ENCODE measurements at places on chromosomes 2 and 18. TPM values are rescaled to one million over a fixed set of nuclear protein-coding genes. Genes with fewer than 3 reads are reported as not detected.

DNA sequence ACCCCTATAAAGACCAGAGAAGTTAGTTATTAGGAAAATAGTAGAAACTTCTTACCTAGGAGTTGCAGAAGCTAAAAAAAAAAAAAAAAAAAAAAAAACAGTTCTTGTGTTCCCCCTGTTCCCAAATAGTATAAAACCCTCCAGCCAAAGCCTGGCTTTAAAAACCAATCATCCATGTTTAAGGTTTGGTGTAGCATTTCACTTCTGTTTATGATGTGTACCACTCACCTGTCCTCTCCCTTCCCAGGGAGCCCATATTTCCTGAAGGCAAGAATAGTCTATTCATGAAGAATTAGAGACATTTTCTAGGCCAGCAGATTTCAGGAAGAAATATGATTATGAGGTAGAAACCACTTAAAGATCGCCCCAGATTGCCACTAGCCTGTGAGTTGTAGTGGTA lies 273.6 kb downstream of the SETBP1 start:
- H3K27me3 ChIP-seq = no peaks in the 10 kb centered on the region
- H3K4me3 ChIP-seq = no peak overlapping the region
- H3K4me1 ChIP-seq = no peaks in the 10 kb centered on the region
- no peak for DNase-seq

DNA sequence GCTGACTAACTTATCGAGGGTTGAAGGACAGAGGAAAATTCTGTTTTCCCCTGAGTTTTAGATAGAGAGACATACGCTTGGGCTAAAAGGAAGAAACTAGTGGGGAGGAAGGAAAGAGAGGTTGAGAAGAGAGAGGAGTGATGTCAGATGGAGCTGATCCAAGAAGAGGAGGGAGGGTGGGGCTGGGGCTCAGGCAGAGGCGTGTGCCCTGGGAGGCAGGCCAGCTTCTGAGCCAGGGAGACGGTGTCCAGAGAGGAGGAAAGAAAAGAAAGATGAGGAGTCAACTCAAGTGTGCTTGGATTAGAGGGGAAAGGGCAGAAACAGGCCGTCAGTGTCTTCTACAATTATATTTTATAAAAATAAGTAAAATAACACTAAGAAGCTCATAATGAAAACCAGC lies 56.2 kb downstream of the EMILIN2 start:
- no peak overlapping the region for H3K27ac ChIP-seq
- H3K36me3 ChIP-seq = peaks cover under 1% of the 10 kb centered on the region
- no peak overlapping the region for H3K4me3 ChIP-seq
- H3K4me1 ChIP-seq = peaks cover 22% of the 10 kb centered on the region

- DNase-seq = no peak
- H3K27ac ChIP-seq = no peak overlapping the region
- no peak overlapping the region for H3K4me3 ChIP-seq
- H3K27me3 ChIP-seq = no peaks in the 10 kb centered on the region
These were observed 143.9 kb upstream of the CREB1 start for GRCh38 chr2:207385903-207386302.

GRCh38 chr2:170493426-170494097 lies 221.6 kb upstream of the SP5 start:
- H3K27me3 ChIP-seq = peaks cover 44% of the 10 kb centered on the region
- H3K4me3 ChIP-seq = no peak overlapping the region
- no peak for DNase-seq

DNA sequence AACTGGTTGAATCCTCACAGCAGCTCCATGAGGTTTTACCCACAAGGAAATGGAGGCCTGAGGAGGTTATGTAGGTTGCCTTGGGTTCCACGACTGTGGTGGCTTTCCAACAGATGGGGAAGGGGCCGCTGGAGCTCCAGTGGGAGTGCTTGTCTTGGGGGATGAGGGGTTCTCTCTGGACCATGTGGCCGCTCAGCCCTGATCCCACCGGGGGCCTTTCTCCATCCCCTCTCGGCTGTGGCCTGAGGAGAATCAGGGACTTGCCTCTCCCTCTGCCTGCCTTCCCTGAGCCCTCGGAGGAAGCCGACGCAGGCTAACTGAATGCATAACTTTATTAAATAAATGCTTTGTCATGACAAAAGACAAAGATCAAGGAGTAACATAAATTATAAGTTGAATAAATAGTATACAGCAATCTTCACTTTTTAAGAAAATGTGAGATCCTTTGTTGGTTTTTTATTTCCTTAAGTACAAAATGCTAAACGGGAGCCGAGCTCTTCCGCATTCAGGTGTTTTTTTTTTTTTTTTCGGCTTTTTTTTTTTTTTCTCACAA lies 23.5 kb downstream of the IGFBP5 start:
- H3K27me3 ChIP-seq = peaks cover 5% of the 10 kb centered on the region
- DNase-seq = no peak
- no peak overlapping the region for H3K4me3 ChIP-seq
- no peaks in the 10 kb centered on the region for H3K4me1 ChIP-seq

- H3K4me1 ChIP-seq = no peaks in the 10 kb centered on the region
- no peak for DNase-seq
- H3K4me3 ChIP-seq = no peak overlapping the region
- H3K27ac ChIP-seq = no peak overlapping the region
- H3K27me3 ChIP-seq = peaks cover 24% of the 10 kb centered on the region
These were observed 85.7 kb downstream of the EN1 start for GRCh38 chr2:118761771-118762170.

- no peak overlapping the region for H3K4me3 ChIP-seq
- DNase-seq = no peak
- peaks cover 28% of the 10 kb centered on the region for H3K27me3 ChIP-seq
- H3K4me1 ChIP-seq = peaks cover 2% of the 10 kb centered on the region
These were observed 78.8 kb downstream of the HNRNPLL start for GRCh38 chr2:38523728-38524437.

DNA sequence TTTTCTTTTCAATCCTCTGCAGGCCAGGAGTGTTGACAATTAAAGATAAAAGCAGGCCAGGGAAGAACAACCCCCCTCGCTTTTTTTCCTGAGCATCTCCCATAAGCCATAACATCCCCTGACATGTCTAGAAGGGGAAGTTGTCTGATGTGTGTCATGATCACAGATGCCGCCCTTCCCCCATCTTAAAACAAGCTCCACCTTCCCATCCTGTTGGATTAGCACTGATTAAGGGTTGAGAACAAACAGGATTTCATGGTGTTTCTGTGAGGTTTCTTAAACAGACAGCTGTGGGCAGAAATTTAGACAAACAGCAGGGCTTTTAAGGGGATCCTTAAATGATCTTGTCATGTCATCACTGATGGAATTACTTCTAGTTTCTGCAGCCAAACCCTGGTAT lies 59.4 kb upstream of the UPP2 start:
- DNase-seq = no peak
- no peaks in the 10 kb centered on the region for H3K4me1 ChIP-seq
- no peak overlapping the region for H3K27ac ChIP-seq
- H3K27me3 ChIP-seq = peaks cover 4% of the 10 kb centered on the region

GRCh38 chr18:57443702-57444101 lies 8.5 kb downstream of the ONECUT2 start:
- H3K4me3 ChIP-seq = no peak overlapping the region
- H3K27ac ChIP-seq = no peak overlapping the region
- H3K36me3 ChIP-seq = peaks cover 6% of the 10 kb centered on the region
- peaks cover 56% of the 10 kb centered on the region for H3K27me3 ChIP-seq

DNA sequence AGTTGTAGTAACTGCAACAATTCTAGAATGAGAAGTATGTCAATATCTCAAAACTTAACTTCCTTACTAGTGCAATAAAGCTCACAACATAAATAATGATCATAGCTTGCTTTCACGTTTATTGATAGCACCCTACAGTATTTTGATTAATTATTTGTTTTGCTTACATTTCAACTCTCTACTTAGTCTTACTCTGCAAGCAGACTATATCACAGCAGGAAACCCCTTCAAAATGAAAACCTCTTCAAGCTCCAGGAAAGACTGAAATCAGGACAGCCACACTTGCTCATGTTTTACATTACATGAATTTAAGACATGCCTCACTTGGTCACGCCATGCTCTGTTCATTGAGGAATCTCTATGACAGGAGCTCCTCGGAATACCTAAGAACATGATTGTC lies 3.3 kb downstream of the OLA1 start:
- peaks cover 28% of the 10 kb centered on the region for H3K4me1 ChIP-seq
- H3K4me3 ChIP-seq = no peak overlapping the region
- H3K27me3 ChIP-seq = no peaks in the 10 kb centered on the region
- peaks cover 43% of the 10 kb centered on the region for H3K36me3 ChIP-seq
- no peak for DNase-seq
- peak overlapping the region; percentile 28 for H3K27ac ChIP-seq

DNA sequence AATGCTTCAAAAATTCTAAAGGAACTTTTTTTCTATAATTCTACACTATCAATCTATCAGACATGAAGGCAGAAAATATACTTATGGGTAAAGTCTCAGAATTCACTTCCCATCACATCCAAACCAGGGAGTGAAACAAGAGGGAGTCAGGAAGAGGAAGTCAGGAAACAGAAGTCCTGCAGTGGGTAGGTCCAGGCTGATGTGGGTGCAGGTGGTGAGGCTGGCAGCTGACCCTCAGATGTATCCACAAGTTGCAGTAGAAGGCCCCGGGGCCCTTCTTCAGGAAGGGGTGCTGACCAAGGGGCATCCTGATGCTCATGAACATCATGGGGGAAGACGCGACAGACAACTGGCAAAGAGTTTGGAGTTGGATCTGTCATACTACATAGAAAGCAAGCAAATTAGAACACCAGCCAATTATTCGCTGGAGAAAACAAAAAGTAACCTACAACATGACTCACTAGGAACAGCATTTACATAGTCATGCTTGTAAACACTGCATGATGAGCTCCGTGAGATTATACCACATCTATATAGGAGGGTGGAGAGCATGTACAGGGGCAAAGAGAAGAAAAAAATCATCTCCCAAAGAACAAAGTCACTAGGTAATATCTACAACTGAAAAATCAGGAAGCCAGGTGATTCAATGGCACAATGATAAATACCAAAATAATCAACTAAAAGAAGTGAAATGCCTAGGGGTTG lies 4.2 kb downstream of the UXS1 start:
- H3K27me3 ChIP-seq = no peaks in the 10 kb centered on the region
- H3K36me3 ChIP-seq = peaks cover 50% of the 10 kb centered on the region
- no peak overlapping the region for H3K27ac ChIP-seq
- H3K4me3 ChIP-seq = no peak overlapping the region
- peaks cover 67% of the 10 kb centered on the region for H3K4me1 ChIP-seq

- H3K4me3 ChIP-seq = no peak overlapping the region
- peaks cover 19% of the 10 kb centered on the region for H3K4me1 ChIP-seq
- no peak for DNase-seq
- no peak overlapping the region for H3K27ac ChIP-seq
These were observed 29.1 kb downstream of the TMEM131 start for GRCh38 chr2:97966545-97967215.

GRCh38 chr18:36296650-36297416 lies 680 bp upstream of the FHOD3 start:
- H3K4me3 ChIP-seq = peak overlapping the region; percentile 16
- no peaks in the 10 kb centered on the region for H3K36me3 ChIP-seq
- H3K27ac ChIP-seq = no peak overlapping the region

DNA sequence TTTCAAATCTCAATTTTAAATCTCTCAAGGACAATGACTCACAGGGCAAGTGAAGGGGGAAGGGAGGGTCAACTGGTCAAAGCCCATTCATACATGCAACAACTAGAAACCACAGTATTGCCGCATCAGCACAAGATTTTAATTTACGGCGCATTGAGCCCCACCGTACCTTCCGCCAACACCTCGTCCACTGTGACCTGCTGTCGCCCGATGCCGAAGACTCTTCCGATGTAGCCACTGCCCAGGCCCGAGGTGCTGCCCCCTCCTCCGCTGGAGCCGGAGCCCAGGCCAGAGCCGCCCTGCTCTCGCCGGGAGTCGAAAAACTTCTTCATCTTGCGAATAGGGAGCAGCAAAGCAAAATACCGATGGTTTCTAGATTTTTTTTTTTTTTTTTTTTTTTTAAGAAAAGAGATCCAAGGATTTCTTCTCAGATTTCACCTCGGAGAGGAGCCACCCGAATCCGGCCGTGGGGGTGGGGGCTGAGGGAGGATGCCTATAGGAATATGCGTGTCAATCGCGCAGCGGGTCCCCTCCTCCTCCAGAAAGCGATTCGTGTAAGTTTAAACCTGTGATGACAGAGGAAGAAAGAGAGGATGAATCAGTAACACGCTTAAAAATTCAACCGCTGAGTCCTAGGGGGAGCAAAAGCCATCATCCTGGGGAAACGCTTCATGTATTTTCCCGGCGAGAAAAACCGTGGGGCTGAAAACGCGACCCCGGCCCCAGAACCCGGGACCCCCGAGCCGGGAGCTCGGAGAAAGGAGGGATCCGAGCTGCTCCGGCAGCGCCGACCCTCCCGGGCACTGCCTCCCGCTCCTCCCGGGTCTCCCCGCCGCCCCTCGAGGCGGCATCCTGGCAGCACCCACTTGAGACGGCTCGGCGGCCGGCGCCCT lies 584 bp downstream of the AAK1 start:
- H3K4me1 ChIP-seq = peaks cover 62% of the 10 kb centered on the region
- peak overlapping the region; percentile 94 for H3K27ac ChIP-seq
- peak; percentile 57 for DNase-seq
- H3K4me3 ChIP-seq = peak overlapping the region; percentile 92

- peak; percentile 75 for DNase-seq
- no peak overlapping the region for H3K4me3 ChIP-seq
- peaks cover 4% of the 10 kb centered on the region for H3K4me1 ChIP-seq
- no peak overlapping the region for H3K27ac ChIP-seq
- H3K27me3 ChIP-seq = peaks cover 8% of the 10 kb centered on the region
- no peaks in the 10 kb centered on the region for H3K36me3 ChIP-seq
These were observed 43.1 kb downstream of the MAP3K19 start for GRCh38 chr2:135004005-135004746.

GRCh38 chr2:17076533-17076932 lies 410.9 kb upstream of the CYRIA start:
- H3K27me3 ChIP-seq = no peaks in the 10 kb centered on the region
- no peak overlapping the region for H3K4me3 ChIP-seq
- H3K36me3 ChIP-seq = no peaks in the 10 kb centered on the region
- no peak overlapping the region for H3K27ac ChIP-seq
- DNase-seq = no peak

- no peak for DNase-seq
- no peaks in the 10 kb centered on the region for H3K27me3 ChIP-seq
- no peak overlapping the region for H3K27ac ChIP-seq
- no peak overlapping the region for H3K4me3 ChIP-seq
- H3K36me3 ChIP-seq = peaks cover 15% of the 10 kb centered on the region
These were observed 108.9 kb upstream of the ITGA4 start for GRCh38 chr2:181348107-181348837.

- peaks cover 14% of the 10 kb centered on the region for H3K27me3 ChIP-seq
- no peaks in the 10 kb centered on the region for H3K4me1 ChIP-seq
These were observed 41.9 kb downstream of the ITGB6 start for GRCh38 chr2:160157861-160158829.

- H3K27ac ChIP-seq = peak overlapping the region; percentile 73
- H3K4me1 ChIP-seq = peaks cover 7% of the 10 kb centered on the region
- peak; percentile 51 for DNase-seq
- no peaks in the 10 kb centered on the region for H3K36me3 ChIP-seq
- H3K27me3 ChIP-seq = peaks cover 3% of the 10 kb centered on the region
- no peak overlapping the region for H3K4me3 ChIP-seq
These were observed 68.9 kb upstream of the FZD7 start for GRCh38 chr2:201964631-201965206.

The SERPINB4 gene
- total RNA-seq = not detected

The TTLL4 gene
- total RNA-seq = 25.8 TPM

The VAMP8 gene
- total RNA-seq = 148 TPM

The GRB14 gene
- total RNA-seq = not detected

The MALL gene
- not detected for total RNA-seq

The PPM1G gene
- total RNA-seq = 130 TPM

The LINC00305 gene
- total RNA-seq = not detected

The NTSR2 gene
- not detected for total RNA-seq

Measured in activated CD8-positive, alpha-beta T cell treated with anti-CD3 and anti-CD28 coated beads, Interleukin-2, amount 10 ng/mL, durations not matched to agents 7 days and 5 days (primary cell).